Stimulated activated CD4-positive, alpha-beta T cell treated with anti-CD3 and anti-CD28 coated beads, Interleukin-2, amount 100 ng/mL, for 24 hours (primary cell): ENCODE measurements at places on chromosomes 5 and 9.

DNA sequence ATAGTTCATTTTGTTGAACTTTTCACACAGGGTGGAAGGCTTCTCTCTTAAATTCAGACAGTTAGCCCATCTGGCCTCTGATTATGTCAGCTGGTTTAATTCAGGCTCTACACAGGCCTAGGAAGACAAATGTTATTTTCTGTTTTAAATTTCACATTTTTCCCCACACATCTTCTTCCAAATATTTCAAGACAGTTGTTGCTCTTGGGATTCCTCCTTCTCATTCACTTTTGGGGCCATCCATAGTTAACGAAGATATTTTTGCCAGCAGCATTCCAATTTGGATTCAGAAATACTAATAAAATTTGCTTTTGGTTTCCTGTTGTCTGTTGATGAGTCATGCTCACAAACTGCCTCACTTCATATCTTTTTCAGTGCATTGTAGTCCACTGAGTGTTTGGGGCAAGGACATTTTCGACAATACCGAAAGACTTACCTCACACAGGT, 475.4 kb downstream of the DMAC1 start:
- no peak for DNase-seq

GRCh38 chr5:157161996-157162395, 4.1 kb downstream of the GARIN3 start:
- DNase-seq, result no peak

- peak; percentile 60 for DNase-seq
These were observed at the start of gene MCC for GRCh38 chr5:113487781-113488644. Gene MCC (minus strand): TSS chr5:113488453.

GRCh38 chr9:14213504-14213903, 100.4 kb downstream of the NFIB start:
- DNase-seq, result no peak

DNA sequence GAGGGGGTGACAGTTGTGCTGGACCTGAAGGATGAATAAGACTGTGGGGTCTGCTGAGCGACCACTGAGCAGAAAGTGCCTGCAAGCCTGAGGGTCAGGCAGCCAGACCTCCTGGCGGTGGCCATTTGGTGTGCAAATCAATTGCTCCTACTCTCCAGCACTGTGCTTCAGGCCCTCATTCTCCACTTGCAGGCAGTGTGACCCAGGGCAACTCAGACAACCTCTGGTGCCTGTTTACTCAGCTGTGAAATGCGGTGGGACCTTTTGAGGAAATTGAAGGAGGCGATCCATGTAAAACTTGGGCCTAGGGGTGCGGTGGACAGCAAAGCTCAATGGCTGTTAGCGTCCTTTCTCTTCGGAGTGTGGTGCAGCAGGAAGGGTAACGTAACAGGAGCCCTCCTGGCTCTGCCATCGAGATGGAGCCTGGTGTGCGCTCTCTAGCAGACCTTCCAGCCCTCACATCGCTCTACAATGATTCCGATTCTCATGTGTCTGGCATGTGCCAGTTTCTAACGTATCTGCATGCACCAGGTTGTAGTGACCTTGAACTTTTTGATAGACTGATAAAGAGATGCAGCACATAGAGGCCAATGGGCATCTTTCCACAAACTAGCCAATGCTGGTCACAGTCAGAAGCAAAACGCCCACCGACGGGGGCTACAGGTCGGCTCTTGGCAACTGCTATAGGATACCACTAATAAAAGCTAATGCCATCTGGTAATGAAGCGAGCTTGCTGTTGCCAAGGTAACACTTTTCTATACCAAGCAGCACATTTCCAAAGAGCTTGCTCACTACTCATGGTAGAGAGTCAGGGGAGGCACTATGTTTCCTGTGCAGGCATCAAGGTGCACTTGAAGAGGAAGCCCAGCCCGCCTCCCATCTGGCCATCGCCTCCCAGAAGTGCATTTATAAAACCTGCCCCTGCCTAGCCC, 159.7 kb upstream of the RAPGEF1 start:
- no peak for DNase-seq

DNA sequence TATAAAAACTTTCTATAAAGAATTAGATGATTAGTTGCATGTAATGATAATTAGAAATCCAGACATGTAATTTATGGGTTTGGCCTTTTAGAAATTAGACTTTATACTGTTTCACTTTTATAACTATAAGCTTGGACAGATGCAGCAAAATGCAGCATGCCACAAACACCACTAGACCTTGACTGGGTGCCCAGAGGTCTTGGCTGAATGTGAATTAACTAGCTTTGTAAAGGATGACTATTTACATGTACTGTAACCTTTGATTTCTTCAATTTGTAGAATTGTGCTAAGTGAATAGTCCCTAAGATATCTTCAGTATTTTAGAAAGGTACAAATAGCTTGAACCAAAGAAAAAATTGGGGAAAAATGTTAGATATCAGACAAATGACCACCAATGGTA, 2168.1 kb downstream of the MAT2B start:
- no peak for DNase-seq

GRCh38 chr9:37053684-37054362, 19.8 kb upstream of the PAX5 start:
- DNase-seq, result no peak

DNA sequence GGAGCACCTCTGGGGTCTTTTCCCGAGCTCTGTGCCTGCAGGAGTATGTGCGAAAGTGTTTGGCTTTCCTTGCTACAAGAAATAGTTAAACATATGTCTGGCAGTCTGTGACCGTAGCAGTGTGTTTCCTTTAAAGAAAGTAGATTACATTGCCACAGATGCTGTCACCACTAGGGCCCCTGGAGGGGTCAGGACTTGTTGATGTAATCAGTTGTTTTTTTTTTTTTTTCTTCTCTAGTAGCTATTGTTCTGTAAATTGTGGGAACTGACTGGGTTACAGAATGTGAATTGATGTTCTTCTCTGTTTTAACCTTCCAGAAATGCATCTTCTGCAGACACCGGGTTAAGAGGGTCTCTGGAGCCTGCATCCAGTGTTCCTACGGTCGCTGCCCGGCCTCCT, 345.6 kb downstream of the KDM4C start:
- no peak for DNase-seq

DNA sequence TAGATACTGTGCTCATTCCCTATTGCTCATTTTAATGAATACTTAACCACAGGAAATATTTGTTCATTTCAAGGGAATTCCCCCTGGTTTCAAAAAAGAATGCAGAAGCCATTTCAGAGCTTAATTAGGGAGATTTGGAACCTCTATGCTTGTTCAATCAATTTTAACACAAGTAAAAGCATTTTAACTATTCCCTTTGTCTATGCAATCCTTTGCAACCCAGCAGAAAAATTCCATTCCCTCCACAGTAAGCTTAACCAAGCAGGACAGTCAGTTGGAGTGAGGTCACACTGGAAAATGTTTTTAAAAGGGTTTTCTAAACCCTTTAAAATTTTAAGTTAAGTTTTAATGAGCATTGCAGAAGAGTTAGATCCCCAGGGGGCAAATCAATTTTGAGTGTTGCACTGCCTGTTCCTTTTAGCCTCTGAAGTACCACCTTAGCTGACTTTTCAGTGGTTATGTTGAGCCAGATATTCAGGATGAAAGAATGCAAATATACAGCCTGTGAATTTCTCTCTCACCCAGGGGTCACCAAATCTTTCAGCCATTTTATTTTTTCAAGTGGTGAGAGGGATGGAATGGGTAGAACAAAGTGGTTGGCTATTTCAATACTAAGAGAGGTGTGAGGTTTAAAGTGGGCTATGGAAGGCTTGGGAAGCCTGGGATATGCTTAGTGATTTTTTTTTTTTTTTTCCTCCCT, 356.2 kb upstream of the NUDT12 start:
- no peak for DNase-seq

DNA sequence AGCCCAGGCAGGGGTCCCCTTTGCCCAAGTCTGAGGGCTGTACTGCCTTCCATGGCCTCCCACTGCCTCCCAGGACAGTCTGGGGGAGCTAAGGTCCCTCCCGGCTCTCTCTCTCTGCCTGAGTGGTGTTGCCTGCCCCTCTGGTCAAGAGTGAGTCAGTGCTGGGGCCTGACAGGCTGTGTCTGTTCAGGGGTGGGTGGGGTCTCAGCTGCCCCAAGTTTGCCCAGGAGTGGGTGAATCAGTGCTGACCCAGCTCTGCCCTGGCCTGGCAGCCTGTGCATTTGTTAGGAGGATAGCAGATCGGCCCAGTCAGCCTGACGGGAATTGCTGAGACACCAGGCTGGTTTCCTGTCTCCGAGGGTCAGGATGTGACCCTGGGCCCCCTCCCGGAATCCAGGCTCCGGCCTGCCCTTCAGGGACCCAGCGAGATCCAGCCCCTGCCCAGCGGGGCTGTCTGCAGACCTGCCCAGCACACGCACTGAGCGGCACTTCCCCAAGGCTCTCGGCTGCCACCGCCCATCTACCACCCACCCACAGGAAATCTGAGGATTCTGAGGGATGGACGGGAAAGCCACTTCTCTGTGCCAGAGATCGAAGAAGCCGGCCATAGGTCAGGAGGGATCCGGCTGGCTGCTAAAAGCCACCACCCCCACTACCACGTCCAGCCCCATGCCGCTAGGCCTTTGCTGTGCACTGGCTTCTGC, 15.9 kb downstream of the ENG start:
- no peak for DNase-seq

DNA sequence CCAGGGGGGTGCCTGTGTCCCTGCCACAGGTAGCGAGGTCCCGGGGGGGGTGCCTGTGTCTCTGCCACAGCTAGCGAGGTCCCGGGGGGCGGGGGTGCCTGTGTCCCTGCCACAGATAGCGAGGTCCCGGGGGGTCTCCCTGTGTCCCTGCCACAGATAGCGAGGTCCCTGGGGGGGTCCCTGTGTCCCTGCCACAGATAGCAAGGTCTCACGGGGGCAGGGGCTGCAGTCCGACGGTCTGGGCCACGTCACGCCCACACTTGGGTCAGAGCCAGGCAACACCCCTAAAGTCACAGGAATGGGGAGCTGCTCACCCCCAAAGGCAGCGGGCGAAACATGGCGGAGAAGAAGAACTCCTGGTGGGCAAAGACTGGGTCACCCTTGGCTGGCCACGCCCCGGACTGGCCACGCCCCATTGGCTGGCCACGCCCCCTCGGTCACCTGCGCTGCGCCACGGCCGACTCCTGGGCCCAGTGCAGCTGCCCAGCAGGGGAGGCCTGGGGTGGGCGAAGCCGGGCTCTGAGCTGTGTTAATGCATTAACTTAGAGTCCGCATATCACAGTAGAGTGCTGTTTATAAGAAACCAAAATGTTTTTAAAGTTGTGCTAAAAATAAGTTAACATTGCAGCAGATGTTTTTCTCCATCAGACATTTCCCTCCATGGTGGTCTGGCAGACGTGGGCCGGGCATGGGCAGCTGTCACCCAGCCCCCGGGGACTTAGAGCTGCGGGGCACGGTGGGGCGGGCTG, 7.0 kb downstream of the NOXA1 start:
- no peak for DNase-seq

- no peak for DNase-seq
These were observed 136.4 kb downstream of the SLF1 start for GRCh38 chr5:94754824-94755223.

GRCh38 chr5:28499766-28500290, 1461.4 kb upstream of the CDH9 start:
- no peak for DNase-seq

DNA sequence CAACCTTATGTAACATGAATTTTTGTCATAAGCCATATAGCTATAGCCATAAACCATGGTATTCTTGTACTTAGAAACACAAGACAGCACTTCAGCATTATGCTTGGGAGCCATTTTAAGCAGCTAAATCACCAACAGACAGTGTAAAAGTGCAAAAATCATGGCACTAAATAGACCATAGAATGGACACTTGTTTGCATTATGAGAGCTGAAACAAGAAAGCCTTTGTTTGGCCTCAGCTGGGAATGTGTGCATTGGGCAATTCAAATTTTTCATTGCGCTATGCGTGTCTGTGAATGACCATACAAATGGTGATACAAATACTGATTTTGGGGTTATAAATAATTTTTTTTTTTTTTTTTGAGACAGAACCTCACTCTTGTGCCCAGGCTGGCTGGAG, 23.7 kb downstream of the KDM4C start:
- no peak for DNase-seq

GRCh38 chr5:633501-633955, 21.4 kb downstream of the CEP72 start:
- no peak for DNase-seq

DNA sequence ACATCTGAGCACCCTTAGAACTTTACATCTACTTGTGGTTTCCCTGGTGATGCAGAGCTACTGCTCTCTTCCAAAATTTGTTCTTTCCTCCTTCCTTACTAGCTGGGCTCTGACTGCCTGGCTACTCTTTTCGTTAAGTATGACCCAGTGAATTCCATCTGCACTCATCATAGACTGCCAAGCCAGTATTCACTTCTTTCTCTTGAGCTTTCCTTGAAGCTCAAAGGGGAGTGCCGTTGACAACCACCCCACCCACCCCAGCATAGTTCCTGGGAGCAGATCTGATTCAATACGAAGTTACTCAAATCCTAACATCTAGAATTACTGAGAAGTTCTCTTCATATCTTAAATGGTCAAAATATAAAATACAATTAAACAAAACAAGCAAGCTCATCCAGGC, 190.5 kb downstream of the ADAMTS12 start:
- no peak for DNase-seq

- DNase-seq, result no peak
These were observed 37.4 kb upstream of the SRP19 start for GRCh38 chr5:112823656-112824055.

DNA sequence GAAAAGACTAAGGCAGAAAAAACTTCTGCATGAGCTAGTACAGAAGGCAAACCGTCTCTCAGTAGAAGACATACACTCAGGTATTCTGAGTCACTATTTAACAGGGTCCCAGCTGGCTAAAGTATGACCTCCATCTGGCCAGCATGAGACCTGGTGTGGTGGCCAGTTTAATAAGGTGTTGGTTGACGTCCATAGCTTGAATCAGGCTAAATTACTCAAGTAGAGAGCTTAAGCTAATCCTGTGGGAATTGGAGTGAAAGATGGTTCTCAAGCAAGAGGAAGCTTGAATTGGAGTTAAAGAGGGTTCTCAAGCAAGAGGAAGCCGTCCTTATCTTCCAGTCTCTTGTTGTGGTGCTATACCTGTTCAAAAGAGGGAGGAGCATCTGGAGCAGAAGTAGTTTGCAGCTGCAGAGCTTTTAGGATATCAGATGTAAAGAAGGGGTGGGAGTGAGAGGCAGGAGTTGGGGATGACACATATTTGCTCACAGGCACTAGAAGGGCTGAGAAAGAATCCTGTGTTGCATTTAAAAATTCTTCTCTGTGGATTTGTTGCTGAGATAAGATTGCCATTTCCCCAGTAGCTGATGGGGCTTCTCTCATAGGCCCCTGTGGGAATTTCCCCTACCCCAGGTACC, 136.1 kb upstream of the RUSC2 start:
- no peak for DNase-seq

GRCh38 chr5:65907135-65907534, 19.2 kb upstream of the ERBIN start:
- DNase-seq, result no peak

DNA sequence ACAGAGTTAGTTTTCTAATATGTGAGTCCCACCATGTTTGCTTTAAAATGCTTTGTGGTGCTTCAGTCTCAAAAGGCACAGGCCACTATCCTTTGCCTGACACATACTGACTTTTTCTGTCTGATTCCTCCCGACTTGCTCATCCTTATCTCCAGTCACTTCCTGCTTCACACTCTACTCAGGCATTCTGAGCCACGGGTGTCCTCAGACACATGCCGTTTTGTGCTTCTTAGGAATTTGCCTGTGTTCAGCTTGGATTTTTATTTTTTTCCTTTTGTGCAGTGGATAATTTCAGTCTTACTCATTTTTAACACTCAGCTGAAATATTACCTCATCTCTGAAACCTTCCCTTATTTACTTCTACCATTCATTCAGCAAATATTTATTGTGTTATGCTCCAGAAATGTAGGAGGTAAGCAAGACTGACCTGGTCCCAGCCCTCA, 54.1 kb downstream of the MAN2A1 start:
- DNase-seq, result no peak
